ENCODE measurements at places on chromosomes 1 and 21.

GRCh38 chr1:88503646-88504045, 180.4 kb upstream of the PKN2 start:
- no peak for DNase-seq

- no peak for DNase-seq
Measured at GRCh38 chr21:24939291-24939690, 668.0 kb downstream of the MRPL39 start.

DNA sequence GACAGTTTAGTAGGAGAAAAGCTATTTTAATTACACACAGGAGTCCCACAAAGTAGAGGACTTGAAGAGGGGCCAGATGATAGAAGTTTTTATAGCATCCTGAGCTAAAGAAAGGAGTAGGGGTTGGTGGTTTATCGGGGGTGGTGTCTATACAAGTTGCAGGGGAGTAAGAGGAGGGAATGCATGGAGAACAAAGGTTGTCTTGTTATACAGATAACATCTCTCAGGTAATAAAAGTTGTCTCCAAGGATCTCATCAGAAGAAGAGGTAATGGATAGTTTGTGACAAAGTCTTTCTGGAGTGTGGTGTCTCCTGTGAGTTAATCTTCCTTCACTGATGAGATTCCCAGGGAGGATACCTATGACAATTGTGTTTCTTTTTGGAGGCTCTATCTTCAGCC, 23.4 kb upstream of the NUF2 start:
- no peak for DNase-seq

DNA sequence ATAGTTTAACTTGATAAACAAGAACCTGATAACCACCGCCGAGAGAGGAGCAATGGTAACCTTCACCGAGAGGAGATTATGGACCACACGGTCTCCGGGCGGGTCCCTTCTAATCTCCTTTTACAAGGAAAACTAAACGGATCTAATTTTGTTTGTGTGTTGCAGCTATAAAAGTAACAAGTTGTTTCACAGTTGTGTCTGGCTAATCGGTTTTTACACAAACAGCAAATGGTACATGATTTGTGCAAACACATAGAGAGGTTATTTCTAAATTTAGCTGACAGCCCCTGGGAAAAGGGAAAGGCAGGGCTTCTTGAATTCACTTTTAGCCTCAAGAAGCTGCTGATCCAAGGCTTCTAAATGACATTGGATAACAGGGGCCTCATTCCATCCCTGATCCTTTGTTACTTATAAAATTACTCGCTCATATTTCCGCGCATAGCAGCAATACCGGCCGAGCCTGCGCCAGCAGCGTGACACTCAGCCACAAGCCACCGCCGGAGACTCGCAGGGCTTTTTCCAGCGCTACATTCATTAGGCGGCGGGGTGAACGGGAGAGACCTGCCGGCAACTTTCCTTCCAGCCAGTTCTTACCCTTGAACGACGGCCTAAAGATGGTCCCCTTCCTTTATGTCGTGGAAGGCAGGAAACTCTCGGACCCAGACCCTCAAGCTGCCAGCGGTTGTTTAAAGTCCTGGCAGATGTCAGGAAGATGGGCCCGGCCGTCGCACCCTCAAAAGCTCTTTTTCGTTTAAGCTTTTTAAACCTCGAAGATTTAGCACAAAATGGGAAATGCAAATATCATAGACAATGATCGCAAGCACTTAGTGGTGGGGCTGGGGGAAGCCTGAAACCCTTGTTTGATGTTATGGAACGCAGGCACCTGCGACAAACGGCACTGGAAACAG, 4.4 kb downstream of the FOXD3 start:
- no peak for DNase-seq

DNA sequence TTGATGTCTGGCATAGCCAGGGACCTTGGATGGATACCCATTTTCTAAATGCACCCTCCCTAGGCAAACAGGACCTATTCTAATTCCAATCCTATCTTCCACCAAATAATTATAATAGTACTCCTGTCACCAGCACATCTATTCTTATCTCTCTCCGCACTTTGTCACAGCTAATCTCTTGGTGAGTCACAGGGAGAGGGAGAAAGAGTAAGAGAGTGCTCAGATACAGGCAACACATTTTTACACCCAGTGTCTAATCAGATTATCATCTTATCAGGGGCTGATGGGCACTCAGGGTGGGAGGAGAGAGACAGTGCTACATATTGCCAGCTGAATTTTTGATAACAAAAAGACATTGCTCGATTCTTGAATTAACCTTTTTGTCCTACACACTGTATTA, 275.0 kb upstream of the BEND5 start:
- DNase-seq = no peak

DNA sequence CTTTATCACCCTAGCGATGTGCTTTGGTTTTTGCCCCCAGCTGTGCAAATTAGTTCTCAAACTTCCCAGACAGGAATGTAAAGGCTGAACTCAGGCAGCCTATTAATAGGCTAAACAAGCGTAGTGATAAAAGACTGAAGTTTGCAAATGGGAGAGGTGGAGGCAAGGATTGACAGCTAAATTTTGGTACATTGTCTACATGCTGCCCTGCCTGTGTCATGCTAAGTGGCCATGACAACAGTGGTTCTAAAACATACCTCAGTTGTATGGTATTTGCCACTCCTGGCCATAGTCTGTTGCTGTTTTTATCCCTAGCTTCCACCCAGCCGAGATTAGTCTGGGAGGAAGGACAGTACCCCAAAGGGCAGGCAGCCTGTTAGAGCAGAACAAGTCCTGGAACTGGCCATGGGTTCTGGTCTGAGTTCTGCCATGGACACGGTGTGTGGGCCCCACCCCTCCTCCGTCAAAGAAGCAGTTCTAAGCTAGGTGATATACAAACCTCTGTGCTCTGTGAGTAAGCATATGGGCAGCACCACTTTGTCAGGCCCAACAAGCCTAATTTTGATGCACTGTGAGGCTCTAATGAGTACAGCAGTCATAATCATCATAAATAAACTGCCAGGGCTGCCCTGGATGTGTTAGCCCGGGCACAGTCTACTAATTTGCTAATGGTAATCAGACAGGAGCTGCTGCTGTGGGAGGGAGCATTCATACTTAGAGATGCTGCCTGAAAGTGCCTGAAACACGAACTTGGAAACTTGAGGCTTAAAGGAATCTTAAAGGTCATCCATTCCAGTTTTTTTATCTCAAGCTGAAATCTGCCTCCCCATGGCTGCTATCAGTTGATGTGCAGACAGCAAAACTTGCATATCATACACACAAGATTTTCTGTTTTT, 177.1 kb downstream of the HHAT start:
- no peak for DNase-seq

DNA sequence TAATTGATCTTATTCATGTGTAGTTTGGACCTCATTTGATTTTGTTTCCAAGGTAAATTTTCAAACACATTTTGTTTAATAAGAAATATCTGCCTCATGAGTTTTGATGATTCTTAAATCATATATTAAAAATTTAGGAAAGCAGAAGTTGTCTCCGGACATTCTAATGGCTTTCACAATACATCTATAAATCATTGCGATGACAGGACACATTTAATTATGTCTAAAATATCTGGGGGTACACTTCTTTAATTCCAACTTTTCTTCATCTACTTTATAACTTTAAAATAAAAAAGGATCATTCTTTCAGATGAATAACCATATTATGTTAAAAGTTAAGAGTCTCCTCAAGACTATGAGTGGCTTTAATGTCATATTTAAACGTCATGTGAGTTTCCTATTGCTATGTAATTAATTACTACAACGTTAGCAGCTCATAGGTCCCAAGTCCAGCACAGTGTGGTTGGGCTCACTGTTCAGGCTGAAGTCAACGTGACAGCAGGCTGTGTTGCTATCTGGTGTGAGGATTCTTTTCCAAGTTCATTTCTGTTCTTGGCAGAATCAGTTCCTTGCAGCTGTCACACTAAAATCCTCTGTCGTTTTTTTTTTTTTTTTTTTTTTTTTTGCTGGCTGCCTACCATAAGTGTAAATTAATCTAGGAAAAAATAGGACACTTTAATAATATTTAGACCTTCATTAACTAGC, 893.5 kb downstream of the LTN1 start:
- no peak for DNase-seq

GRCh38 chr1:17658837-17659236, 96.3 kb upstream of the ACTL8 start:
- no peak for DNase-seq

DNA sequence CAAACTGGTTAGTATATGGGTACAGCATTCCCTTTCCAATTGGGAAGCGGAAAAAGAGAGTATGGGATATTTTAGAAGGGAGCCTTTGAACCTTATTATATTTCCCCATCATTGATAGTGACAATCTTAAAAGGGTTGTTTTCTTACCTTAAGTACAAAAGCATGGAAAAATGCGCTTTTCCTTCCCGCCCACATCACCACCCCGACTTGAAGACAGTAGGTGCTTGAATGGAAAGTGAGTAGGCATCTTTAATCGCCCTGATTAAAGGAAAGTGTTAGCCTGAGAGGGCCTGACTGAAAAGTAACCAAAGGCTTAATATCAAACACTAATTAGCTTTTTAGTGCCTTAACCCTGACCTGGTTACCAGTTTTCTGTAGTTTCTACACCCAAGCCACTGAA, 15.4 kb downstream of the GGPS1 start:
- no peak for DNase-seq

DNA sequence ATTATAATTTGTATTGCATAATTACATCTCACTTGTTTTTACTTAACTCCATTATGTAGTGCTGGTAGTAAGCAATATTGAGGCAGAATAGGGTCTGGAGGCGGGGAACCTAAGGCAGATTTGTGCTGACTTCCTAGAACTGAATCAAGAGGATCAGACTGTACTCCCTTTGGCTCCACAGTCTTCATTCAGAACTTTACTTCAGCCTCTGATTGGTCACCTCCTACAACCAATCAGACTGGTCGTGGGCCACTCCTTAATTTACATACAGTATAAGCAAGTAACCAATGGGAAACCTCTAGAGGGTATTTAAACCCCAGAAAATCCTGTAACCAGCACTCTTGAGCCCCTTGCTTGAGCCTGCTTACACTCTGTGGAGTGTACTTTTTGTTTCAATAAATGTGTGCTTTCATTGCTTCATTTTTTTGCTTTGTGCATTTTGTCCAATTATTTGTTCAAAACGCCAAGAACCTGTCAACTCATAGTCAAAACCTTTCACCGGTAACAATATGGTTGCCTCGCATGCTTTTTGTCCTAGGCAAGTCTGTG, 31.6 kb downstream of the ZBTB8OS start:
- no peak for DNase-seq

- DNase-seq = no peak
Measured at GRCh38 chr1:241606544-241606943, 33.6 kb downstream of the CHML start.

GRCh38 chr1:29396438-29397255, 160.3 kb downstream of the PTPRU start:
- DNase-seq = no peak
